ENCODE measurements at places on chromosomes 5 and 9.

DNA sequence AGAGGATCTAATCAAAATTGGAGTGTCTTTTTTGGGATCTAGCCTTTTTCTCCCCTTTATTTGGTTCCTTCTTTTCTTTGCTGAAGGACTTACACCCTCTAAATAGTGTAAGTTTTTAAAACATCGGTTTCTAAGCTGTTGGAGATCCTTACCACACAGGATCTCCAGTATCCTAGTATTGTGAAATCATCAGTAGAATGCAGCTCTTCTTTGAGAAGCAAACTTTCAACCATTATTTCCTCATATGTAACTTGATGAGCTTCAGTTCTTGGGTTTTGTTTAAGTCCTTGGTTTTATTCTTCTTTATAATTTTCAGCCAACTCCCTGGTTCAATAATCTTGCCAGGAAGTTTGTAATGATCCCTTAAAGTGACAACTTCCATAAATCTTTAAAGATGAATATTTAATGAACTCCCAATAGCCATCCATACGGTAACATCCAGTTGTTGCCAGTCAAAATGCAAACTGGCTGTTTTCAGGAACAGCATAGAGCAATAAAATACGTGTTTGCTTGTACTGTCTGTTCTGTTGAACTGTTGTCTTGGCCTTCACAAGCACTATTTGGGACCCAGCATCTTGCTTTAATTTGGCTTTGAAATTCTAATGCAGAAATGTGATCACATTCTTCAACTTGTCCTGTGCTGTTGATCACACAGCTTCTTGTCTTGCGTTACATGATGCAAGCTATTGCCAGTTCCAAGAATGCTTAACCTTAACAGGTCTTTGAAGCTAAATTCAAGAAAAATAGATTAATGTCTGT is 34.8 kb upstream of the TTC23L start:
- no peak for DNase-seq

DNA sequence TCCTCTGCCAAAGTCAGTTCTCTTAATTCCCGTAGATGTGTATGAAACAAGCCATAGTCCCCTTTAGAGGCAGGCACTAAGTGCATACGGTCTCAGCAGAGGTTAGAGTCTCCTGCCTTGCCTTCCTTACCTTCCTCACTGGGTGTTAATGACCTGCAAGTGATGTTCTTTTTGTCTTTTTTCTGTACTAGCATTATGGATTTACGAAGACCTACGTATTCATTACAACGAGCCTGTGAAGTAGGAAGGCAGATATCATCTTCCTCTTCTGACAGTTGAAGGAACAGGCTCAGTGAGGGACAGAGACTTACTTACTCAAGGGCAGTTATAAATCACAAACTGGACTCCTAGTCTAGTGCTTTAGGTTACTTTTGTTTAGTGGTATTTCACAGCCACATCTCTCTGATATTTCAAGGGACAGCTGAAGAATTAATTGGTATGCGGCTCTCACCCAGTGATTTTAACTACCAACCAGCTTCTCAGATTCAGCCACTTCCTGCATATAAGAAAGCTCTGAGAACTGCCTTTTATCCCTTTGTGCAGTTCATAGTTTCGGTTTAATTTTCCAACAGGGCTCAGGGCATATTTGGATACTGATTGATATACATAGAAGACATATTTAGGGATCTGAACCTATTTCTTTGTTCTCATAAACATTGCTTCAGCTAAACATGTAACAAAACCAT is 85.1 kb upstream of the CKMT2 start:
- DNase-seq, result no peak

GRCh38 chr5:142795251-142795650 is 25.1 kb downstream of the ARHGAP26 start:
- DNase-seq, result peak; percentile 82

DNA sequence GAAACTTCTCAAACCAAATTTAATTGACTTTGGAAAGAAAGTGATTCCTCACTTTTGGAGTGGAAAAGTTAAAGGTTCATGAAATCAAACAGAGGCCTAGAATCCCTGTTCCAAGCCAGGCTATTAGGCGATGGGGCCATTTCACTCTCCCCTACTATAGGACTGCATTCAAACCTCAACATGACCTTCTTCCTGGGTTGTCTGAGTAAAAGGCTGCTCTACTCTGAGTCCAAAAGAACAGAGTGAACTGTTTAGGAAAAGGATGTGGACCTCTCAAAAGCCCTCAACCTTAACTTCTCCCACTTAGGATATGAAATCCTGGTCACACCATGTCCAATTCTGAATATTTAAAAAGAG is 15.8 kb downstream of the C5orf52 start:
- no peak for DNase-seq

GRCh38 chr5:156376751-156377150 is 49.8 kb downstream of the SGCD start:
- DNase-seq, result no peak

DNA sequence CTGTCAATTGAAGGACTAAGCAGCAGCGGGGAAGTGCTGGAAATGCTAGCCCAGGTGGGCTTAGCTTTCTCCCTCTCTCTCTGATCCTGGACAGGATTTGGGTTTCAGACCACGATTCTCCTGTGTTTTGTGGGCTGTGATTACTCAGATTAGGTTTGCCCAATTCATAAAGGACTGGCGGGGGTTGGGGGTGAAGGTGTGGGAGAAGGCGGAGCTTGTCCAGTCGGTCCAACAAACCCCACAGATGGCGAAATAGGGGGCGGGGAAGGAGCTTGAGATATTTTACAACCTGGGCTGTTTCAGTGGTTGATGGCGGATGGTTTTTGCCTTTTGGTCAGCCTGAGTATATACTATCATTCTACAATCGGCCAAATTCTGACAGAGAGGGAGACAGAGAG is 35.2 kb downstream of the PCDHAC2 start:
- no peak for DNase-seq

GRCh38 chr9:127336506-127337352 is 60.2 kb upstream of the SLC2A8 start:
- no peak for DNase-seq

DNA sequence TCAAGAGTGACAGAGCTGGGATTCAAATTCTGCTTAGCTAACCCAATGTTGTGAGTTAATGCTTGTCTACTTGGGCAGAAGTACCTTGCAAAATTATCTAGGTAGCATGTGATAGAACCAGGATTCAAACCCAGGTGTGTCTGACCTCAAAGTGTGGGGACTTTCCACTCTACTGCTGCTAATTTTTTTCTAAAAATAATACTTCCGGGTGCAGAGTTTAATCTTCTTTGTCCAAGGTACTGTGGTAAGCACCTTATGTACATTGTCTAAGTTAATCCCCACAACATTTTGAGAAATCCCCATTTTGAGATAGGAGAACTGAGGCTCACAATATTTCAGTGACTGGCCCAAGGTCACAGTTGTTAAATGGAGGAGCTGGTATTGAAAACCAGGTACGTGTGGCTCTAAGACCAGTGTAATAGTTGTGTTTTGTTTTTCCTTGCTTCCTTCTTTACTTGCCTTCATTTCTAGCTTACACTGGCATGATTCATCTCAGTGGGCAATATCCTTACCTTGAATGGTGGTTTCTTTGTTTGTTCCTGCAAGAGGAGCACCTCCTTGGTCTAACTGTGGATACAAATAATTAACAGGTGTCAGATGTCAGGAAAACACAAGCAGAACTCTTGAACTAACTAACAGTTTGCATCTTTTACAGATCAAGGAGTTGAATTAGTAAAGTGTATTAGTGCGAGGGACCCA is 7.5 kb downstream of the ALDOB start:
- DNase-seq, result no peak

- no peak for DNase-seq
Measured at GRCh38 chr5:4420177-4420576, 720.0 kb upstream of the ADAMTS16 start.

DNA sequence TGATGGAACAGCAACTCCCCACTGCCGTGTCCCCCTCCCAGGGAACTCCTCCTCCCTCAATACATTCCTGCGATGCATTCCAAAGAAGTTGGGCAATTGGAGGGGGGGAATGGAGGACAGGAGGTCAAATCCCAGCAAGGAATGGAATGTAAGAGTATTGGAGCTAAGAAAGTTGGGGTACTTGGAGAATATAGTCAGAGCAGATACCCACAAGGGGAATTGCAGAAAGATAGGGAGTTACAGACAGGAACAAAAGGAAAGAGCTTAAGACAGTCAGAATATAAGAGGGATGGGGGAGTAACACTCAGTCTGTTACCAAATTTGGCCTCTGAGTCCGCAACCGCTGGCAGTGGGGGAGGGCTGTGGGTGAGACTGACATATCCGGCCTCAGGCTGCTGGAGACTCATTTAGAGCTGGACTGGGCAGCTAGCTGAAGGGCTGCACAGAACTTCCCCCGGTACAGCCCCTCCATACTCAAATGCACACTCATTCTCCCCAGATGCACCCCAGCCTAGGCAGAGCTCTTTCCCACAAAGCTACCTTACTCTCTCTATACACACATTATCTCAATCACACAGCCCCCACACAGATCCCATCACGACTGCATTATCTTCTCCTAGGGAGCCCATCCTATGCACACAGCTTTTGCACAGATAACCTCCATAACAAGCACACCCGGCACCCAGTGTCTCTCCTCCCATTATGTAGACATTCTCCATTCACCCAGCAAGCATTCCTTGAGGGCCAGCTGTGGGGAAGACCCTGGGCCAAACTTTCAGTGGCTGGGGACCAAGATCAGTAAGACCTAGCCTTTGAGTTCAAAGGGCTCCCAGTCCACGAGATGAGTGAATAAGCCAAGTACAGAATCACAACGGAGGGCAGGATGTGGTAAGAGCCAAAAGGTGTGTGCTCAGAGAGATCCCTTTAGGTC is 3.7 kb downstream of the TLN1 start:
- peak; percentile 45 for DNase-seq

- no peak for DNase-seq
Measured at GRCh38 chr9:136051453-136051836, 43.6 kb downstream of the NACC2 start.

DNA sequence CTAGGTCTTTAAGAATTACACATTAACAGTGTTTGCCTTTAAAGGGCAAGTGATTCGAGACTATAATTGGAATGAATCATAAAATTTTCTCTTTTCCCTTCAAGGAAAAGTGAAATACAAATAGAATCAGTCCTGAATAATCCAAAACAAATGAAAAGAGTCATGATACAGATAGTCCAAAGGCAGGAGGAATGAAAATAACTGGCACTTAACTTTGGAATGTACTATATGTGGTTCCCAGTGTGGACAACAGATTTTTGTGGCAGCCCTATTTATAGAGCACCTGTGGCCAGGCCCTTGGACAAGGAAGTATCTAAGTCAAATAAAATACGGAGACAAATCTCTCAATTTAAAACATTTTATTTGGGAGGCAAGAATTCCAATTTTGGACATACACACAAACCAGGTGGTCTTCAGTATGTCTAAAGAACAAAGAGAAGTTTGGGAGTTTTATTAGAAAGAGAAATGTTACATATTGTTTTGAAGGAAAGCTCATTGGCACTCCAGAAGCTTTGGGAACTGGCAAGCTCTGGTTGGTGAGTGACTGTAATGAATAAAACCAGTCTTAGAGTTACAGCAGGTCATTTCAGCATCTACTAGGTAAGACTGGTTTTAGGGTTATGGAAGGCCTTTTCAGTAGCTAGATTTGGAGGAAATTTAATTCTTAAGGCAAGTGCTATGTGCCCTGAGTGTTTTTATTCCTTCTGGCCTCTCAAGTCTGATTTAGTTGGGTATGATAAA is 116.0 kb upstream of the PAM start:
- no peak for DNase-seq

DNA sequence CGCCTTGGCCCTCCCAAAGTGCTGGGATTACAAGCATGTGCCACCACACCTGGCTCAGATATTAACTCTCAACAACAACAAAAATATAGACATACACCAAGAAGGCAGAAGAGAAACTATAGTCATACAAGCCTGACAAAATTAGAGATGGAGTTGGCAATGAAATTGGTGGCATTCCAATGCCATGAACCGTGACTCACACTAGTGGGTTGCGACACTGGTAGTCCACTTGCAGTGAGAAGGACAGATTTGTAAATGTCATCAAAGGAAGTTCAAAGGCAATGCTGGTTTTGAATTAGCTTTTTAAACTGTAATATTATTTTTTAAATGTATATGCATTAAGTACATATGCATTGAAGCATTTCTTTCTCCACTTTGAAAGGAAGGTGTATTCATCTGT is 8.5 kb upstream of the DNAJC25 start:
- DNase-seq, result peak; percentile 65

DNA sequence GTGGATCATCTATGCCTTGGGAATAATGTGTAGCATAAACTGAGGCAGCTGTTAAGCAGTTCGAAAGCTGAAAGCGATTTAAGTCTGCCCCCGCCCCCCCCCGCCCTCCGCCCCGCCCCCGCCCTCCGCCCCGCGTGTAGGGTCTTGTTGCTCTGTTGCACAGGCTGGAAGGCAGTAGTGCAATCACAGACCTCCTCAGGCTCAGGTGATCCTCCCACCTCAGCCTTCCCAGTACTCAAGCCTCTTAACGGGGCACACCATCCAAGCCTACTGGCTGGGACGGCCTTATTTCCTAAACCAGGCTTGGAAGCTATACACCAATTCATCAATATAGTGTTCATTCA is 945 bp downstream of the ANKDD1B start:
- DNase-seq, result no peak

- no peak for DNase-seq
Measured at GRCh38 chr5:390623-391491, 52.1 kb upstream of the EXOC3 start.

- peak; percentile 69 for DNase-seq
Measured at GRCh38 chr5:100890461-100891008, 12.5 kb downstream of the ST8SIA4 start.

DNA sequence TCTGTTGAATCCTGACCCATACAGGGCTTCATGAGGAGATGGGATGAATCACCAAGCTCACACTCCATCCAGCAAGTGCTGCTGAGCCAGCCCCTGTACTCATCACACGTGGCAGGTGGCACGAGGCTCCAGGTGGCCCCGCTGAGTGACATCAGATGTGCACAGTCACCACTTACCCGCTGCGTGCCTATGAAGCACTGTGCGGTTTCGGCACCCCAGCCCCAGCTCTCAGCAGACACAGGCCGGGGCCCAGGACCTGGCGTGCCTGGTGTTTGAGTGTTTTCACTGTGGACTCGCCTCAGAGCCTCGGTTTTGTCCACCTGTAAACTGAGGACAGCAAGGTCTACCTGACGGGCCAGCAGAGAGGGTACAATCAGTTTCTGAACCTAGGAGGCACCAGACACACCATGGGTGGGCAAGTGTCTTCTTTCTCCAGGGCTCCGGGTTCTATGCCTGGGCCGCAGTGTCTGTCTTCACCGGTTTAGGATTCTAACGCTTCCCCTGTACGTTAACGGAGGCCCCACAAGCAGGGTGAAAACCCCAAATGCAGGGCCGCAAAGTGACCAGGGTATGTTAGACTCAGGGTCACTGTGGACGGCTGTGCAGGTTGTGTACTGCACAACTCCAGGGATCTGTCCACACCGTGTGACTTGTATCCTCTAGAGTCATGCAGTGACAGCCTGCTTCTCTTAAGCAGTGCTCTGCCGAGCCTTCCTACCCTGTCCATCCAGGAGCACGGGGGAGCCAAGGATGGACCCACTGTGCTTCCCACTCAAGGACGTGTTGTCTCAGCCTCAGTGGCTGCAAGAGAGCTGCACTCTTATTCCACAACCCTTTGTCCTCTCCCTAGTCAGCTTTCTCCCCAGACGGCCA is 44.3 kb upstream of the COL5A1 start:
- DNase-seq, result no peak

- DNase-seq, result no peak
Measured at GRCh38 chr5:120465436-120465961, 1.4 kb downstream of the PRR16 start.
